ENCODE measurements at places on chromosomes 5 and 9. TPM values are rescaled to one million over a fixed set of nuclear protein-coding genes. Genes with fewer than 3 reads are reported as not detected.

DNA sequence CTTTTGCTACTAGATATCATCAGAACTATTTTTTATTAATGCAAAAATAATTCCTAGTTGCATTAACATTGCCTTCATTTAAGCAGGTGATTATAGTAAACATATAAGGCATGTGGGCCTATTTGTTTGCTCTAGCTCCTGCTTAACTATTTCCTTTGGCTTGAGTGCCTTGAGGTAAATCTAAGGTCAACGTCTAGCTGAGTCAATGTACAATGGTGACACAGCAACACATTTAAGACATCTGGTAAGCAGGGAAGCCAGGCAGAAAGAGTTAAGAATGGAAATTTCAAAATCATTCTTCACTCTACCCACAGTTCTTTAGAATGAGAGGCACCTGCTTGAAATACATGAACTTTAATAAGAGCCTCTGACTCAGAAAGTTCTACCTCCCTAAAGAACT, 111.9 kb upstream of the FST start:
- DNase-seq = no peak

DNA sequence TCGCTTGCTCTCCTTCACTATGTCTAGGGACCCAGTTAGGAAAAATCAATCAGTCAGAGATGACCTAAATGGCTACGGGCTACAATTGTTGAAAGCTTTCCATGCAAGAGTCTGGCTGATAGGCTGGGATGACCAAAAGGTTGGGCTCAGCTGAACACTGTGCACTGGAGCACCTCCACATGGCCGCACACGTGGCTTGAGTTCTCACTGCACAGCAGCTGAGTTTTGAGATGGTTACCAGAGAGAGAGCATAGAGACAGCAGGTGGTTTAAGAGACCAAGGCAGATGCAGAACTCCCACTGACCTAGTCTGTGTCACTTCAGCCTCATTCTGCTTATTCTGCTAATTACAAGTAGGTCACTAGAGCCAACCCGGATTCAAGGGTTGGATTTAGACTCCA, 2354.8 kb upstream of the C9orf72 start:
- DNase-seq = no peak

RNF183 gene
- total RNA-seq = not detected

GRCh38 chr5:181127907-181128626, 2.9 kb downstream of the OR2V1 start:
- no peak for DNase-seq

GRCh38 chr9:69120380-69121154, 53.5 kb upstream of the TJP2 start:
- DNase-seq = no peak

GRCh38 chr5:95424526-95424925, 33.4 kb downstream of the FAM81B start:
- no peak for DNase-seq

IDNK gene
- 3.3 TPM for total RNA-seq

GRCh38 chr5:137146402-137146890, 352.7 kb downstream of the SPOCK1 start:
- no peak for DNase-seq

DNA sequence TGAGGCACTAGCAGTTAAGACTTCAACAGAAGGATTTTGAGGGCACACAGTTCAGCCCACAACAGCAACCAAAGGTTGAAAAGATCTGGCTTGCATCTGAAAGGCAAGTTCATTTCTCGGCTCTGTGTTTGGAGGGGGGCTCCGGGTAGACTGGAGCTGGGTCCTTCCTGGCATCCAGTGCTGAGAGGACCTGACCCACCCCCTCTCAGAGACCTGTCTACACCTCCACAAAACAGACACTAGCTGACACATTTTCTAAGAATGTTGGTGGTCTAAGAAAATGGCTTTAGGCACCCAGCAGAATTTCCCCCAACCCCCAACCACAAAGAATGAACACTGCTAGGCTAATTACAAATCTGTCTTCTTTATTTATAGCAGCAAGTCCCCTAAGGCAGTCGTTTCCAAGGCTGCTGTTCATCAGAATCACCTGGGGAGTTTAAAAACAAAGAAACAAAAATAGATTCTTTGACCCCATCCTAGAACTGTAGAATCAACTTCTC, 6.2 kb upstream of the PTCH1 start:
- no peak for DNase-seq

FOXD4 gene
- total RNA-seq = 1.00 TPM

CBY3 gene
- total RNA-seq = 0.64 TPM

DNA sequence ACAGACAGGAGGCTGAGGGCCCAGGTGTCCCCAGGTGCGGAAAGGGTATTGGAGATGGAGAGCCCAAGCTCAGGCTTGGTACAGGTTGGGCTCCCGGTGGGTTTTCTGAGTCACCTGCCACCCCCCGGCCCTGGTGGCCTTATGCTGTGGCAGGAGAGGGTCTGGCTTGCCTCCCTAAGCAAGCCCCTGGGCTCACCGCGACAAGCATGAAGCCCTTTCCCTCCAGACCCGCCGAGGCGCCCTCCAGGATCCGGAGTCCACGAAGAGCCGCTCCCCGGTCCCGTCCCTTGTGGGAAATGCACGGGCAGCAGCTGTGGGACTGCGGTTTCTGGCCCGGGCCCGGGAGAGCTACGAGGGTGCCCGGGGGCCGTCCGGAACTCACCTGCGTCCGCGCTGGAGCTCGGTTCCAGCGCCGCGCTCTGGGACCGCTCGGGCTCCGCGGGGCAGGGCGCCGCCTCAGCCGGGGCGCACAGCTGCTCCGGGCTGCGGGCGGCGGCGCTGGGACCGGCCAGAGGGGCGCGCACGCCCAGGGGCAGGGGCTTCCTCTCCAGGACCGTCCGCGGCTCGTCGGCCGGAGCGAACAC, 757 bp downstream of the SAPCD2 start:
- DNase-seq = no peak

DNA sequence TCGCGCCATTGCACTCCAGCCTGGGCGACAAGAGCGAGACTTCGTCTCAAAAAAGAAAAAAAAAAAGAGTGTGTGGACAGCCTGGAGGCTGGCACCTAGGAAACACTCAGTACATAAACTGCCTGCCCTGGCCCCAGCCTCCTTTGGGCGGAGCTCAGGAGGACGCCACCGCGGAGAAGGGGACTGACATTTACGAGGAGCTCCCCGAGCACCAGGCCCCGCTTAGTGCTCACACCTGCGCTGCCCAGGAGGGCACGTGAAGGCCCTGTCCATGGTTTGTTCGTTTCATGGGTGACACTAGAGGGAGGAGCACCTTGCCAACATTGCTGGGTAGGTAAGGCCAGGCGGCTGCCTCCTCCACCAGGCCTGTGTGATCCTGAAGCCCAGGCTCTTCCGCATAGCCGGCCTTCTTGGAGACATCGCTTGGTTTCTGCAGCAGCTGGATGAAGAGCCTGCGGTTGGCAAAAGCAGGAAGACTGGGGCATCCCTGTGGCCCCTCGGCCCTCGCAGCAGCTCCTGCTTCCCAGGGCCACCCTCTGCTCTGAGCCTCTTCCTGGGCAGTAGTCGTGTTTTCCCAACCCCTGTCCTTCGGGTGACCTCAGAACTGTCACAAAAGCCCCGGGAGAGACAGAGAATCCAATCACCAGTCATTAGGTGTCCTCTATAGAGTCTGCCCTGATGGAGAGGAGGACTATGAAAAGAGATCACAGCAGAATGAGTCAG, 26.2 kb upstream of the LAMC3 start:
- DNase-seq = no peak
